Hematopoietic multipotent progenitor cell treated with erythropoietin and hydrocortisone succinate and interleukin-3 and kit ligand, for 8 days (in vitro differentiated cells): ENCODE measurements at places on chromosomes 7 and 10.
A peak's percentile ranks its signal among the peaks of the same experiment; 100 is the strongest.

GRCh38 chr7:50558294-50559053, 6.7 kb downstream of the DDC start:
- DNase-seq: peak; percentile 60

- no peak for DNase-seq
Measured at GRCh38 chr10:87643920-87644319, 15.8 kb upstream of the PAPSS2 start.

DNA sequence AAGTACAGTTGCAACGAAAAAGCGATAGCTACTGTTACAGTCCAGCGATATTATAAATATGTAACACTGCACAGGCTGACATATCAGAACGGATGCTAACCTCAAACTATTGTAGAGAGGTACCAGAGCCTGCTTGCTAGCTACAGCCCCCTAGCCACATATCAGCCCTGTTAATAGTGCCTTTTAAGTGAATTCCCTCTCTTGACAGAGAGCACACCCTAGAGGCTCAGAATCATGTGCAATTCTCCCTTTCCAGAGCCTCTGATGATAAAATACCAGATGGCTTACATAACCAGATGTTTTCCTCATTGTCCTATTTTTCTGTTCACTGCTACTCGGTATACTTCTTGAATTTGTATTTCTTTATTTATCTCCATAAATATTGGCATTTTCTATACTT, 960.7 kb upstream of the CELF2 start:
- DNase-seq: no peak

DNA sequence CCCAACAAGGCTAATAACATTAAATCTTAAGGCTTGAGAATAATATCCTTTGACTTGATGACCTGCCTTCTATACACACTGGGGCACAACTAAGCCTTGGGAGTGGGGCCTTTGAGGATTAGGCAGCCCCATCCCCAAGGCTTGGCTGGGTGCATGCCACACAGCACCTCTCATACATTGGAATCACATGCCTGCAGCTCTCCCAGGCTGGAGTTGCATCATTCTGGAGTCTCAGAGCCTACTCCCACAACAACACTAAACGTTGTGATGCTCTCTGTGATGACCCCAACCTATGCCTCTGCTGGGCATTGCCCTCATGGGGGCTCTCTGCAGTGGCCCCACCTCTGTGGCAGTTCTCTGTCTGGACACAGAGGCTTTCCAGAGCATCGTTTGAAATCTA, 31.9 kb upstream of the SGCE start:
- no peak for DNase-seq

GRCh38 chr10:68103261-68103878, 5.9 kb upstream of the MYPN start:
- no peak for DNase-seq

- peak; percentile 98 for DNase-seq
Measured at GRCh38 chr7:142469696-142470543, 212.1 kb upstream of the PRSS58 start.

- no peak for DNase-seq
Measured at GRCh38 chr7:24227068-24227467, 56.9 kb upstream of the NPY start.

- DNase-seq: no peak
Measured at GRCh38 chr7:151809146-151809863, 67.6 kb downstream of the PRKAG2 start.

GRCh38 chr10:63987212-63987611, 466.0 kb downstream of the REEP3 start:
- DNase-seq: no peak

DNA sequence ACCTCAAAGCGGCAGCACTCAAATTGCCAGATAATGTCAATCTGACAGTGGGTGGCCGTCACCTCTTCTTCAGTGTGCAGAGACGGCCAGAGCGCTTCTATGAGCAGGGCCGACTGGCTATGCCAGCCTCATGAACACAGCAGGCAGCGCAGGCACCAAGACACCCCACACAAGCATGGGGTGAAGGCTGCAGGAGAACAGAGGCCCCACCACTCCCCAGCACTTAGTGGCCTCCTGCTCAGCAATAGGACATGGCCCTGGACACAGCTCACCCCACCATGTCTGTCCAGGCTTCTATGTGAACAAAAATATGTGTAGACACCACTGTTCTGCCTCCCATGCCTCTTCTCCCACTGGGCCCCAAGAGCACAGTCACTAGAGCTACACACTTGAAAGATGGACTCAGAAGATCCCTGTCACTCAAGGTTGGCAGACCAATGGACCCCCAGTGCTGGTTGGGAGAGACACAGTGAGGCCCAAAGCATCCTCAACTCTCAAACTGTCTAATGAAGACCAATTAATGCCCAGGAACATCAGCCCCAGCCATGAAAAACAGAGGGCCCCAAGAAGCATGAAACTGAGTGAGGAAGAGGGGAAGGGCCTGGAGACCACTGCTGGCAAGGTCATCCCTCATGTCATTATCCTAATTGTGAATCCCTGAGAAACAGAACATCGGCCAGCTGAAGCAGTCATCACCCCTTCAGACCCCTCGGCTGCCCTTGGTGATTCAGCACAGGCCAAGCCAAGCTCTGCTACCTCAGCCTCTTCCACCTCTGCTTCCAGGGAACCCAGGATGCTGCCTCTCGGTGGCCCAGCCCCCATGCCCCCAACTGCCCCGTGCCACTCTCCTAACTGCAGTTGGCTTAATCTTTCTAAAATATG, 77.7 kb downstream of the GRID1 start:
- no peak for DNase-seq

GRCh38 chr10:103790580-103790979, 64.8 kb downstream of the SH3PXD2A start:
- DNase-seq: no peak

DNA sequence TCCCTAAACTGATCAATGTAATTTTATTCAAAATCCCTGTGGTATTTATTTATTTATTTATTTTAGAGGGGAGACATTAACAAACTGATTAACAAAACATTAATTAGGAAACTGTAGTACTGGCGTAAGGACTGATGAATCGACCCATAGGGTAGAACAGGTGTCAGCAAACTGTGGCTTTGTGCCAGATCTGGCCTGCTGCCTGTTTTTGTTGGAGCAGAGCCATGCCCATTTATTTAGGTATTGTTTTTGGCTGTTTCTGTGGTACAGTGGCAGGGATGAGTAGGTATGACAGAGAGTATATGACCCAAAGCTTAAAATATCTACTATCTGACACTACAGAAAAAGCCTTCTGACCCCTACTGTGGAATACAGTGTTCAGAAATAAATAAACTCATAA, 332.5 kb upstream of the ETV1 start:
- no peak for DNase-seq

DNA sequence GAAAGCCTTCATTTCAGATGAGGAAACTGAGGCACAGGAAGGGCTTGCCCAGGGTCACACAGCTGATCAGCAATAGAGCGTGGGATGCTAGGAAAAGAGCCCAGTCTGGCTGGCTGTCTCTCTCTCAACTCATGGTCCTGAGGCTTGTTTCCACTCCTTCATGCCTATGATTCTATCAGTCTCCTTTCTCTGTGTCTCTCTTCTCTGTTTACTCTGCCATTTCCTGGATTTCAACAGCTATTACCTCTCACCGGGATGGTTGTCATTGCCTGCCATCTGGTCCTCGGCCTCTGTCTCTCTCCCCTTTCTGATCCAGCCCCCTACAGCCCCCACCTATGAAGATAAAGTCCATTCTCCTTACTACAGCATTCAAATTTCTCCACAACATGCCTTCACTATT, 93.3 kb upstream of the AGBL3 start:
- no peak for DNase-seq

DNA sequence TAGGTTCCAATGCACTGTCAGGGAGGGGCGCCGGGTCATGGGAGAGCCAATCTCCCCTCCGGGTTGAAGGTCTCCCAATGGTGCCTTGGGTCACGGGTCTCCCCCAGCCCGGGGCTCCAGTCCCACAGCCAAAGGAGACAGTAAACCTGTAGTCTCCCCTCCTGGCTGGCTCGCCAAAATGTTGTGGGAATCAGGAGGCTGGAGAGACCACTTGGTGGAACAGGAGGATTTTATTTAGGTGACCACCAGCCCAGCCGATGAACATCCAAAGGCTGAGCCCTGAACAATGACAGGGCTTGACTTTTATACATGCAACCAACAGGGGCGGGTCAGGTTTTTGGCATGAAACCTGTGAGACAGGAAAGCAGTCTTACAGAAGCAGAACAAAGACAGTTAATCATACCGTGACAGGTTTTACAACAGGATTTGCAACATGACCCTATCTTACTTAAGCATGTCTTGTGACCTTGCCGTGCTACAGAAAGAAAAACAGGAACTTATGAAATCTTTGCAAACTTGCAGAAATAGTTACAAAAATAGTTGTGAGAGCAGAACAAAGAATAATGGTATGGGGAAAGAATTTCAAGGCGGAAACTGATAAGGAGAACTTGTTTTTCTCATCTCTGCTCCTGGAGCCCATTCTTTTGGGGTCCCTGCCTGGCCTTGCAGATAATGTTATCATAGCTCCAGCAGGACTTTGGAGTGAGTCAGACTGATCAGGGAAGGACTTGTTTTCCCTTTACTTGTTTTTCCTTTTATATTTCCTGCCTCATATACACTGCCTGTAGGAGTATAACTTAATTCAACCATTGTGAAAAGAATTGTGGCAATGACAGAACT, 7.1 kb downstream of the ERV3-1 start:
- peak; percentile 91 for DNase-seq

DNA sequence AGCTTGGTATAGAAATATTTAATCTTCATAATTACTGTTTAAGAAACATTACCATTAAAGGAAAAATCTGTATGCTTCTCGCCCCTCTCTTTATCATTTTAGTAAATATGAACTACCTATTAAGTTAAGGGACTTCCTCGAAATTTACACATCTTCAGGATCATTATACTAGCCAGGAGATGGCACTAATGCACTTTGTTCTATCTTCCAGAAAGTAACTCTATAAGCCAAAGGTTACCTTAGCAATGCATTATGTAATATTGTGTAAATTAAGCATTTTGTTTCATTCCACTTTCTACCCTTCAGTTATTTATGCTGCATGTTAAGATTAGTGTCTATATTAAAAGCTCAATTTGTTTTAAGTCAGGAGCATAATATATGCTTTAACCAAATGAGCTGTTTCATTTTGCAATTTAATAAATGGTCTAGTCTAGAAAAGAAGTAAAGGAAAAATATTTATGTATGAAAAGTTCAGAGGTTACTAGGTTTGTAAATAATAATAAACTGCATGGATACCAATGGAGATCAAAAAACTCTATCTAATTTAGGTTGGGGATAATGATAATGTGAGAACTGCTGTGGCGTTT, 128.5 kb downstream of the ANKRD7 start:
- DNase-seq: peak; percentile 42

DNA sequence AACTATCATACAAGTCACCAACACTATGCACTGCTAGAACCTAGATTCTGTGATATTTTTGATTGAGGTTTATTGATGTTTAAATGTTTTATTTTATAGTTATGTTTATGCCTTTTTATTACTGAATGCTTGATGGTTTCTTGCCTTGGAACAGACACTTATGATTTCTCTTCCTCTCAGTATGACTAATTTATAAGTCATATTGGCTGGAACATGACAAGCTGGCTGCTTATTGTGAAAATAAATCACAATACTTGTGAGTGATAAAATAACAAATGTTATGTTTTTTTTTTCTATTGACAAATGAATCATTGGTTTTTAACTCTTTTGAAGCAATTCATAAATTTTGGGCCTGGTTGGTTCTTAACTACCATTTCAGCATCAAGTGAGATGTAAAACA, 142.0 kb upstream of the MALRD1 start:
- DNase-seq: no peak

DNA sequence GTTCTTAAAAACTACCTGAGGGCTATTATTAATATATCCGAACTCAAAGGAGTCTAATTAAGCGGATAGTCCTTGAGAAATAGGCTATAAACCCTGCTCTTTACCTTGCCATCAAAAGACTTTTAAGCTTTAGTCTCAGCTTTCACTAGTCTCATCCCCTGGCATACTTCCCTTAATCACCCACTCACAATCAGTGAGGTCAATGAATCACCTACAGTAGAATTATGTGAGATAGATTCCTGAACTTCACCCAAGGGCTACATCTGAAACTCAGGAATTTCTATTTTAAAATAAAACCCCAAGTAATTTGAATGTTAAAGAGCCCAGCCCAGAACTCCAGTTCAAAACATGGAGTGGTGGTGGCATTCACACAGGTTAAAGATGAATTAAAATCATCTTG, 108.7 kb downstream of the ETV1 start:
- DNase-seq: no peak

GRCh38 chr7:141354251-141354650, 197.0 kb upstream of the AGK start:
- no peak for DNase-seq

DNA sequence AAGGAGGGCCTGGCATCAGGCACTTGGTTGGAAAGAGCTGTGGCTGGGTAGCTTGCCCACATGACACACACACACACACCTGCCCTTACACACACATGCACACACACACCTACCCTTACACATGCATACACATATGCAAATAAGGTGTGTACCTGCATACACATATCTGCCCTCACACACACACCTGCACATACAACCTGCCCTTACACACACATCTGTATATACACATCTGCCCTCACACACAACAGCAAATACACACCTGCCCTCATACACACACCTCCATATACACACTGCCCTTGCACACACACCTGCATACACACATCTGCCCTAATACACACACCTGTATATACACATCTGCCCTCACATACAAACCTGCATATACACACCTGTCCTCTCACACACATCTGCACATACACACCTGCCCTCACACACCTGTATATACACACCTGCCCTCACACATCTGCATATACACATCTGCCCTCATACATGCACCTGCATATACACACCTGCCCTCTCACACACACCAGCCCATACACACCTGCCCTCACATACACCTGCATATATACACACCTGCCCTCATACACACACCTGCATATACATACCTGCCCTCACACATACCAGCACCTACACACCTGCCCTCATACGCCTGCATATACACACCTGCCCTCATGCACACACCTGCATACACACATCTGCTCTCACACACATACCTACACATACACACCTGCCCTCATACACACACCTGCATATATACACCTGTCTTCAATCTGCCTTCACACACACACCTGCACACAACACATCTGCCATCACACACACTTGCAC, 82.9 kb downstream of the GRID1 start:
- DNase-seq: no peak

- DNase-seq: no peak
Measured at GRCh38 chr10:42769673-42770072, 12.9 kb upstream of the BMS1 start.

DNA sequence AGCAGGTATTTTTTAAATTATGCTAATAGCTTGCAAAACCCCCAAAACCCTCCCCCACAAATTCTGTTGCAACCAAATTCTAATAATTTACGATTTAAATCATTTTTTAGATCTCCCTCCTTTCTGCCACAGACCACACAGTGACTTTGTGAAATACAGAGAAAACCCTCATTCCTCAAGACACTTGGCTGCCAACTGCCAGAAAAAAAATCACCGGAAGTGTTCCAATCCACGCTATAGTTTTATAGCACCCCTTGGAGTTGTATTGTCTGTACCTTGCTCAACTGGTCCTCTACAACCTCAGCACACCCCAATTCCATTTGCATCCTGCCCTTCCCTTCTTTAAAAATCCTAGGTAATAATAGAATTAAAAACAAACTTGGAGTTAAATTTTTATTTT, 560.1 kb downstream of the PARD3 start:
- no peak for DNase-seq

- no peak for DNase-seq
Measured at GRCh38 chr10:112896273-112896672, 53.8 kb upstream of the TCF7L2 start.
